ENCODE measurements at places on chromosomes 1 and 21.

- peak; percentile 34 for DNase-seq
These were observed 1.2 kb upstream of the PSMB2 start for GRCh38 chr1:35642471-35642955.

- no peak for DNase-seq
These were observed 124.5 kb downstream of the IGSF21 start for GRCh38 chr1:18232052-18232451.

GRCh38 chr21:34342476-34342875 is 21.3 kb upstream of the KCNE2 start:
- DNase-seq: no peak

- no peak for DNase-seq
These were observed 101.9 kb downstream of the RAVER2 start for GRCh38 chr1:64846573-64847430.

DNA sequence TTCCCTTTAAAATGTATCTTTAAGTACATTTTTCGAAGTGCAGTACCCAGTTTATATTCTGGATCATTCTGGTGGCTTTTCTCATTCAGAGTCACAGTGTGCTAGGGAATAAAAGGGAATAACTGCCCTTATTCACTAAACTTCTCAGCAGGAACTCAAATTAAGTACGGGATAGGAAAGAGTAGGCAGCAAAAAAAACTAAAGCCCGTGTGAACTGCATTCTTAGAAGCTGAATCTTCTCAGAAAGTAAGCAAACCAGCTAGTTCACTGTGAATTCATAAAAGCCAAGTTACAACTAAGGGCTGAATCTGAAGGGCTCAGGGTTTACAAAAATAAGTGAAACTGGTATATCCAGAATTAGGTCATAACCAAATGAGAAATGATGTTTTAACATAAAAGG is 22.0 kb downstream of the PRPF38A start:
- DNase-seq: no peak

DNA sequence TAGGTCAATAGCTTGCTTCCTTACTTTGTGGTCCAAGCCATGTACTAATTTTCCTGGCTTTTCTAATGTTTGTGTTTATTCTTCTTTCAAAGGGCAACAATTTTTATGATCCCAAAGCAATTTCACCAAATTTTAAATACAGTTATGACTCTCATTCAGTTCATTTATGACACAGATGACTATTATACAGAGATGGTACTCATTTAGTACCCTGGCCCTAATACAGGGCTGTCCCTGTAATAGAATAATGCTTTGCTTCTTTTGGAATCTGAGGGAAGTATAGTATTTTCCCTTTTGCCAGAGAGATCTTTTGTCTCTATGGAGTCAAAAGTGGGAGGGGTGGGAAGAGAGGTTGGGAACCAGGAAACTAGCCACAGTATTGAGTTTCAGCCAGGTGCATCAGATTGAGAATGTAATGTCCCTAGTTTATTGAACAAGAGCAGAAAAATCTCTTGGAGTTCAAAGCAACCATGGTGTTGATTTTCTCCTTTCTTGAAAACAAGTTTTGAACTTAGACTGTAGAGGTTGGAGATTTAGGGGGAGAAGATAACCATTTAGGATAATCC is 20.4 kb downstream of the DENND2D start:
- no peak for DNase-seq
